Testis (tissue), 5 donors: ENCODE measurements at places on chromosomes 2 and 18. TPM values are rescaled to one million over a fixed set of nuclear protein-coding genes. Genes with fewer than 3 reads are reported as not detected.

DNA sequence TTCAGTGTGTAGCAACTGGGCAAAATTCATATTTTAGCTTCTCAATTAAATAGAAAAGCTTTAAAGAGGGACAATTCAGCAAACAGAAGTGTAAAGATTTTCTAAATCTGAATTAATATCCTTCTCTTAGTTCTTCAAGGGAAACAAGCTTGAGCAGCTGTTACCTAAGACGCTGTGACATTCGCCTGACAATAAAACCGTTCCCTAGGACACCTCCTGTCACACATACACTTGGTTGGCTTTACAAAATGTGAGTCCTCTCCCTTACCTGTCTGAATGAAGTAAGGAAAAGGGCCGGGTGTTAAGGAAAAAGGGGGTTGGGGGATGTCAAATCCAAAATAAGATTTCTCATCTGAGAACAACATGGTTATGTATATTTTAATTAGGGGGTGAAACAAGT lies 2.1 kb downstream of the SERTAD2 start:
- H3K36me3 ChIP-seq: no peaks in the 10 kb centered on the region
- no peak overlapping the region for H3K27ac ChIP-seq
- DNase-seq: no peak
- peaks cover 43% of the 10 kb centered on the region for H3K4me1 ChIP-seq
- no peaks in the 10 kb centered on the region for H3K27me3 ChIP-seq

DNA sequence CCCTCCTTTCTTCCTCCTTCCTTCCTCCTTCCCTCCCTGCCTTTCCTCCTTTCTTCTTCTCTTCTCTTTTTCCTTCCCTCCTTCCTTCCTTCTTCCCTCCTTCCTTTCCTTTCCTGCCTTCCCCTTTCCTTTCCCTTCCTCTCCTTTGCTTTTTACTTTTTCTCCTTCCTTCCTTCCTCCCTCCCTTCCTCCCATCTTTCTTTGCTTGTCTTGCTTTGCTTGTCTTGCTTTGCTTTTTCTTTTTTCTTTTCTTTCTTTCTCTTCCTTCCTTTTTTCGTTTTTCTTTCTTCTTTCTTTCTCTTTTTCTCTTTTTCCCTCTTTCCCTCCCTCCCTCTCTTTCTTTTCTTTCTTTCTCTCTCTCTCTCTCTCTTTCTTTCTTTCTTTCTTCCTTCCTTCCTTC lies 113.0 kb downstream of the NYAP2 start:
- no peak overlapping the region for H3K4me3 ChIP-seq
- no peaks in the 10 kb centered on the region for H3K36me3 ChIP-seq
- no peak overlapping the region for H3K27ac ChIP-seq
- no peaks in the 10 kb centered on the region for H3K27me3 ChIP-seq
- no peak for DNase-seq

DNA sequence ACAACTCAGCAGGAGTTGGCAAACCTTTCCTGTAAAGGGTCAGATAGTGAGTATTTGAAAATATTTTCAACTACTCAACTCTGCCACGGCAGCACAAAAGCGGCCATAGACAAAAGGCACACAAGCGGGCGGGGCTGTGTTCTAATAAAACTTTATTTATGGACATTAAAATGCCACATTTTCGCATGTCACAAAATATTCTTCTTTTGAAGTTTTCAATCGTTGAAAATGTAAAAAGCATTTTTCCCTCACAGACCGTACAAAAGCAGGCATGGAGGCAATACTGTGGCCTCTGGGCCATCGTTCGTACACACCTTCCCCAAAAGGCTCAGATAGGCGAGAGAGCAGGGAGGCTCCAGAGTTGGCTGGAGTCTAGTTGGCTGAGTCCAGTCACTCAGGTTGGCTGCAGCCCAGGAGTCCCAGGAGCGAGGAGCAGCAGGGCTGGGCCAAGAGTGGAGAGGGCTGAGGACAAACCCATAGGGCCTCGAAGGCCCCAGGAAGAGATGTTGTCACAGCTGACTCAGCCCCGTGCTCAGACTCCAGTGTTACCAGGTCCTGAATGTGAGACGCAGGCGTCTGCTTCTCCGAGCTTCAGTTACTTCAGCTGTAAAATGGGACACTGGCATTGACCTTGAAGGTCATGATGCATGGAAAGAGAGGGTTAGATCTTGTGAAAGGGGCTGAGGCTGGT lies 42.5 kb downstream of the SDC1 start:
- H3K36me3 ChIP-seq: no peaks in the 10 kb centered on the region
- no peaks in the 10 kb centered on the region for H3K27me3 ChIP-seq
- H3K27ac ChIP-seq: no peak overlapping the region
- DNase-seq: peak; percentile 20
- H3K4me3 ChIP-seq: no peak overlapping the region

GRCh38 chr2:210189452-210190138 lies 18.4 kb upstream of the KANSL1L start:
- DNase-seq: no peak
- H3K4me1 ChIP-seq: no peaks in the 10 kb centered on the region
- H3K36me3 ChIP-seq: no peaks in the 10 kb centered on the region
- no peak overlapping the region for H3K27ac ChIP-seq

DNA sequence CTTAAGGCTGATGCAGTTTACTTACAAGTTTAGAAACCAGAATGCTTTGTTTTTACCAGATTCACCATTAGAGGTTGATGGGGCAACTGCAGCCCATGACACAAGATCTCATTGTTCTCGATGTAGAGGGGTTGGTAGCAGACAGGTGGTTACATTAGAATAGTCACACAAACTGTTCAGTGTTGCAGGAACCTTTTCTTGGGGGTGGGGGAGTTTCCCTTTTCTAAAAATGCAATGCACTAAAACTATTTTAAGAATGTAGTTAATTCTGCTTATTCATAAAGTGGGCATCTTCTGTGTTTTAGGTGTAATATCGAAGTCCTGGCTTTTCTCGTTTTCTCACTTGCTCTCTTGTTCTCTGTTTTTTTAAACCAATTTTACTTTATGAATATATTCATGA lies 99.4 kb upstream of the IL1R2 start:
- no peaks in the 10 kb centered on the region for H3K36me3 ChIP-seq
- H3K4me1 ChIP-seq: no peaks in the 10 kb centered on the region
- no peak overlapping the region for H3K4me3 ChIP-seq
- no peaks in the 10 kb centered on the region for H3K27me3 ChIP-seq
- no peak for DNase-seq
- H3K27ac ChIP-seq: no peak overlapping the region

Gene ASB18
- 0.43 TPM for total RNA-seq

Gene LYG1
- 5.8 TPM for total RNA-seq

Gene ABHD1
- 37.3 TPM for total RNA-seq
